IMR-90 (cell line): ENCODE measurements at places on chromosomes 2 and 18.

GRCh38 chr2:44778671-44779476 is 162.6 kb upstream of the SIX3 start:
- DNase-seq: no peak

- no peak for DNase-seq
Measured at GRCh38 chr2:40545645-40546044, 93.8 kb upstream of the SLC8A1 start.

DNA sequence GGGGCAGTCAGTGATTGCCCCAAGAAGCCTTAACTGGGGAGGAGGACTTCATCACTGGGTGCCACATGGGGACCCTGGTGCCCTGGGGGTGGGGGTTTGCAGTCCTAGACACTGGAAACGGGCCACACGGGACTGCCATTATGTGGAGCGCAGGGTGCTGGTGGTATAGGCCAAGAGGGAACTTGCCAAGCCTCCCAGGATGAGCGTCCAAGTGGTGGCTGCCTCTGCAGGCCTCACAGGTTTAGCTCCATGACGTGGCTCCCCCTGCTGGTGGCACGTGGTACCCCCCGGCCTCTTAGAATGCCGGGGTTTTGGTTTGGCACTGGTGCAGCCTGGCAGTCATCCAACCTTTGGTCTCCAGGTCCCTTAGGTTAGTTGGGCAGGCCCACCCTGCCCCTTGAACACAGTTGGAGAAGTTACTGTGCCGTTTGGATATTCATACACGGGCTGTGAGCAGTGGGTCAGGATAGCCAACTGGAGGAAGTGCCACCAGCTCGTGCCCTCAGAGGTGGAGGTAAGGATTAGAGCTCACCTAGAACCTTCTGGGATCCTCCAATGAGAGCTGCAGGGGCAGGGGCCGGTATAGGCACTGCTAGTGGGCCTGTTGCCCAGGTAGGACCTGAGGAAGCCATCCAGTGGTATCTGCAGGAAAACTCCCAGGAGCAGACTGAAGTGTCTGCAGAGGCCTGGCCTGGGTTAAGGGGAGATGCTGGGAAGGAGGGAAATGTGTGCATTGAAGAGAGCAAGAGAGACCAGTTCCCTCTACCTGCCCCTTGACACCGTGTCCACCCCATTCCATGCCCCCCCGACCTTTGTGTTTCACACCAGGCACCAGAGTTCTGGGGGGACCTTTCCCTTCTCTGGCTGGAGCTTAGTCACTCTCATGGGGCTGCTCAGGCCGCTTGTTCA is 5.7 kb downstream of the PTMA start:
- peak; percentile 87 for DNase-seq

- DNase-seq: no peak
Measured at GRCh38 chr2:14143435-14143834, 489.1 kb upstream of the LRATD1 start.

DNA sequence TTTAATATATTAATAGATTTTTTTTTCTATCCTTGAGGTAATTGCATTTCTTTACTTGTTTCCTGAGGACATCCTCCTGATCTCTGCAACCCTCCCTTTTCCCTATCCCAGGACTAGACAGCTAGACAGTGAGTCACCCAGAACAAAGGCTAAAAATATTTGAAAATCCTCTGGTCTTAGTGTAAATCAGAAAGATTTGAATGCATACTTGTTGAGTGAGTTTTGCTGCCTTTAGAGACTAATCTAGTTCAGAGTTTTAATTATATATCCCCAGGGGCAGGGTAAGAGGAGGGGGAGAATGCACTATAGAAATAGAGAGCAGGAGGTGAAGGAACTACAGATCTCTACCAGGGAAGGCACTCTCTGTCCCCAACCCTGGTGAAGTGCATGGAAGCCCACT is 202.3 kb upstream of the TCF4 start:
- peak; percentile 90 for DNase-seq

DNA sequence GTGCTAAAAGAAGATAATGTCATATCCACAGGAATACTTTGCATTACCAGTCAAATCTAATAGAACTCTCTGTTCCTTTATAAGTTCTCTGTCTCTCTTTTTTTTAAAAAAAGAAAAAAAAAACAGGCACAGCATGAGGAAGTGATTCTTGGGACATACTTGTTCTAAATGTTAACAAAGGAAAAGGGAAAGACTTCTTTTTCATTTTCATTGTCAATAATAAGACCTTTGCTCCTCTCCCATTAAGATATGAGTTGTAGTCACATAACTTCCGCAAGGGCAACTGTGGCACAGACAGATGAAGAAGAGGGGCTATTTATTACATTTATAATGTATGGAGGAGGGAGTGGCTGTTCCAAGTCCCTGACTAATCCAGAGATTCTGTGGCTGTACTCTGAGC is 4.7 kb downstream of the CD302 start:
- no peak for DNase-seq

GRCh38 chr2:235024931-235025773 is 73.3 kb downstream of the SH3BP4 start:
- no peak for DNase-seq

DNA sequence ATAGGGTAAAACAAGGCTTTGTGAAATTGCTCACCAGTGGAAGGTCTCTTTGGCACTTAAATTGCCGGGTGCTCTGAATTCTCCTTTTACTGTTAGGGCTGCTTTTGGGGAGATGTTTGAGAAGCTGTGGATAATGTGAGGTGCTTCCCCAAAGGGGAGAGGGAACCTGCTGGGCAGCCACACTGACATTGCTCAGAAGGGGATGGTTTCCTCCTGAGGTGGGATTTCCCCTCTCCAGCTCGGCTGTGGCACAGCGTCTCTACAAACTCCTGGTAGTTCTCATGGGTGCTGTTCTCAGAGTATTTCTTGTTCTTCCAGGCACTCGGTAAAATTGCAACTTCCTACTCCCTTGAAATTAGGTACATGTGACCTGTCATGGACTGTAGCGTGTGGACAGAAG is 124.2 kb downstream of the LPIN1 start:
- no peak for DNase-seq

DNA sequence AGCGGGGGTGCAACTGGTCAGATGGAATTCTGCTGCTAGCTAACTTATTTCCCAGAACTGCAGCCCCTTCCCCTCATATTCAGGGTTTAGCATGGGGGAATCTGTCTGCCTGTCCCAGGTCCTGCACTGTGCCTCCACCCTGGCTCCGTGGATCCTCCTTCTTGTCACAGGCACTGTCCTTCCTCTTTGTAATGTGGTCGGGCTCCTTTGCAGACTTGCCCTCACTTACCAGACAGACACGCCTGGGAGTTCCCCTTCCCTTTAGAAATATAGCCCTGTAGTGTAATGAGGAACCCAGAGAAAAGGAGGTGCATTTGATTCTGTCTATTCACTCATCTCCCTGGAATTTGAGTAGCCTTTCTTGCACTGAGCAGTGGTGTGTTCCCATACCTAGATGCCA is 108.7 kb downstream of the TRIM43 start:
- no peak for DNase-seq

GRCh38 chr2:9663008-9663879 is 32.4 kb upstream of the YWHAQ start:
- DNase-seq: no peak

DNA sequence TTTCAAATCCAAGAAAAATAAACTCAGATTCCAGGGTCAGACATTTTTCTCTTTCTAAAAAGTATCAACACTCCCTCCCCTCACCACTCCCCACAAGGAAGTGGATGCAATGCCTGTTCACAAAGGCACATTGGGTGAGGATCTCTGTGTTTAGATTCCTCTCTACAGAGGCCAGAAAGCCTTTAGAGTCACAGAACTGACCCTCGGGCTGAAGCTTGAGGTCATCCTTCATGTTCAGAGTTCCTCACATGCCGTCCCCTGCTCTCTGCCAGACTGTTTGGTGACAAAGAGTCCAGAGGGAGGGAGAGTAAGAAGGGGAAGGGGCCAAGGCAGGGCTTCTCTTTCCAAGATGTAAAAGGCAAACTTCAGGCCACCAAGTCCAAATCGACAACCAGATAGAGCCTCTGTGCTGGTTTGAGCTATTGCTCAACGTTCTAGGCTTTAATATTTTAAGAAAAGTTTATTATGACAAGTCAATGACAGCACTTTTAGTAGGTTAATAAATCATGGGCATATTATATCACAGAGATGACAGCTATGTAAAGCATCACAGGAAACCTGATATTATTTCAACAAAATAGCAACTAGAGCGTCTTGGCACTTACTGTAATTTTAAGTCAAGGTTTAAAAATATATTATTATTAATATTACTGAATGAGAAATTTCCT is 269.4 kb downstream of the ETAA1 start:
- DNase-seq: peak; percentile 15

GRCh38 chr18:77068321-77069312 is 64.0 kb downstream of the MBP start:
- peak; percentile 75 for DNase-seq

DNA sequence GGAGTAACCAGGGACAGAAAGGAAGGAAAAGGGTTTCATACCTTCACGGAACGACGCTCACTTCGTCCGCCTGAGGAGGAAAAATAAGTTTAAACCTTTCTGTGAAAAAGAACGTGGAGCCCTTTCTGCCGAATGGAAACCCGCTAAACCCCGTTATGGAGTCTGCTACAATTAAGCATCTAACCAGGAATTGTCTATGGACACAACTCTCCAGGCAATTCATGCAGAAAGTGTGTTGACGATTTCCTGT is 528 bp upstream of the PPP4R3B start:
- no peak for DNase-seq

- no peak for DNase-seq
Measured at GRCh38 chr2:36696533-36696932, at the start of gene VIT. TSS of gene VIT (plus strand) at chr2:36696707. CDS start at chr2:36716371, 19,664 bp downstream.

GRCh38 chr2:64249426-64249825 is 105.2 kb upstream of the PELI1 start:
- DNase-seq: no peak

- no peak for DNase-seq
Measured at GRCh38 chr2:105617631-105618350, 126.9 kb upstream of the NCK2 start.

DNA sequence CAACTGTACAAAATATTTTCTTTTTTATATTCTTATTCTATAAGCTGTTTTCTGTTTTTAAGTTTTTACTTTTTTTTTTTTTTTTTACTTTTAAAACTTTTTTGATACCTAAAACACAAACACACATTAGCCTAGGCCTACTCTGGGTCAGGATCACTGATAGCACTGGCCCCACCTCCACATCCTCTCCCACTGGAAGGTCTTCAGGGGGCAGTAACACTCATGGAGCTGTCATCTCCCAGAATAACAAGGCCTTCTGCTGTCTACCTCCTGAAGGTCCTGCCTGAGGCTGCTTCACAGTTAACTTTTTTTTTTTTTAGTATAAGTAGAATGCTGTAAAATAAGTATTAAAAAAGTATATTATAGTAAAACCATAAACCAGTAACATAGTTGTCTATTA is 415.1 kb downstream of the PTPRM start:
- peak; percentile 40 for DNase-seq

- DNase-seq: peak; percentile 18
Measured at GRCh38 chr18:63753676-63754075, 21.5 kb upstream of the SERPINB7 start.

GRCh38 chr2:200226451-200227426 is 79.8 kb upstream of the SPATS2L start:
- no peak for DNase-seq

GRCh38 chr2:65499216-65499615 is 66.8 kb upstream of the SPRED2 start:
- no peak for DNase-seq

DNA sequence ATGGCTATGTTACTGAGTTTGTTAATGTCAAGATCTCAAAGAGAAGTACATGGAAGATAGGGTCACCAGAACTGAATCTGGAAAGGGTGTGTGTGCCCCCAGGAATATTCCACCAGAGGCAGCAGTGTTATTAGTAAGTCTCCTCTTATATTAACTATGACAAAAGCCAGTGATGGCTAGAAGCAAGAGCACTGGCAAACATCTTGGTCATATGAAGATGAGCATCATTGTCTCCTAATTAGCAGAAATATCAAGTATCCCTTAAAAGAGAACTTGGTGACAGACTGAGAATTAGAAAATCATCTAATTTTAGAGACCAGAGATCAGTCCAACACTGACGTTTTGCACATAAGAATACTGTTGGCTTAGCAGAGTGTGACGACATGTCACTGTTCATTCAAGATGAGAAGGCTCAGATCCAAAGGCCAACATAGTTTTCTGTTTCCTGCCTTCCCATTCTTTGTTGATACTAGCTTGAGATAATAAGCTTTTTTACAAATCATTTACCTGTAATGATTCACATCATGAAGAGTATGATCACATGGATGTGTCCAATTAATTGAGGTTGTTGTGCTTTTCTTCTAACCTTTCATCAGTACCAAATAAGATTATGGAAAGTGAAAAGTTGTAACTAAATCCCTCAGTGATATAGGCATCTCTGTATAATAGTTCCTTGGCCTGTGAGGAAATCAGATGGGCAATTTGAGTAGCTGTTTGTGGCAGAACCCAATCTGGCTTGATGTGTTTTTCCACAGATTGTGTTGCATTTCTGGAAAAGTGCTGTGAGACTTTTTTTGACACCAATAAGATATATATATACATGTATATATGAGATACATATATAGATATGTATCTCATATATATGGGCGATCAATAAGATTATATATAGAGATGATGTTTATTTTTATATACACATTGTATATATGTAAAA is 44.5 kb downstream of the MAPRE2 start:
- DNase-seq: no peak

DNA sequence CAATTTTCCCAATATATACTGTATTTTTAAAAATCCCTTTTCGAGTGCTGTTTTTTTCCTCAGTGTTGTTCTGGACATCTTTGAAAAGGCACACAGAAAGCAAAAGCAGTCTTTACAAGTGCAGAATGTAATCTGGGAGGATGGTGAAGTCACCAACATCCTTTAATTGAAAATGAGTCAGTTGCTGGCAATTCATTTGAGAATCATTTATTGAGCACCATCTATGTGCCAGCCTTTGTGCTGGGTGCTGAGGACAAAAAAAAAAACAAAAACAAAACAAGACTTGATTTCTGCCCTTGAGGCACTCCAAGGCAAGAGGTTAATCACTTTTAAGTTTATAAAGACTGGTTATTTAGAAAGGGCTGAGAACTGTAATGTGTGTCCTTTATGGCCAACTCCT is 46.7 kb upstream of the ACVR1 start:
- DNase-seq: no peak

- DNase-seq: no peak
Measured at GRCh38 chr2:204112084-204112770, 175.7 kb downstream of the ICOS start.

DNA sequence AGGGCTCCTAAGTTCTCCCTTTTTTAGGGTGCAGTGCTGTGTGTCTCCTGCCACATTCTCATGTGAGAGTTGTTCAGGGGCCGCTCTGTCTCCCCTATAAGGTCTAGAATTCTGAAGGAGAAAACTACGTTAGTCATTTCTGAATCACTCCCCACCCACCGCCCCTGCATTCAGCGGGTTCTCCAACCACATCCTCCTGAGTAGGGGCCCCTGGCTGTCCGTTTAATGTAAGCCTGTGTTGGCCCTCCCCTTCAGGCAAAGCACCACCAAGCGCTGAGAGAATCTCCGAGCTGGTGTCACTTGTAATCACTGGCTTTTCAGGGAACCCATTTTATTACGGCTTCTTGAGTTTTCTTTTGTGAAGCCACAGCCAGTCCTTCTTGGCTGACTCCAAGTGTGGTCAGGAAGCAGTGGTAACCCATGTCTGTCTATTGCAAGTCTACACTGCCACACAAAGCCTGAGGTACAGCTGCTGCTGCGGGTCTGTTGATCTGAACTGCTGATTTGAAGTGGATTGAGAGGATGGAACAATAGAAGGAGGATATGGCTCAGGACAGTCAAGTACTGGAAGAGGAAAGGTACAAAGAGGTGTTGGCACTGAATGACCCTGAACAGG is 16.9 kb downstream of the LCT start:
- peak; percentile 72 for DNase-seq
